Stimulated activated CD8-positive, alpha-beta memory T cell treated with anti-CD3 and anti-CD28 coated beads, Interleukin-7, amount 100 ng/mL, for 4 hours (primary cell): ENCODE measurements at places on chromosomes 2 and 18.

GRCh38 chr2:176589287-176589686, 320.0 kb downstream of the MTX2 start:
- no peak for DNase-seq

DNA sequence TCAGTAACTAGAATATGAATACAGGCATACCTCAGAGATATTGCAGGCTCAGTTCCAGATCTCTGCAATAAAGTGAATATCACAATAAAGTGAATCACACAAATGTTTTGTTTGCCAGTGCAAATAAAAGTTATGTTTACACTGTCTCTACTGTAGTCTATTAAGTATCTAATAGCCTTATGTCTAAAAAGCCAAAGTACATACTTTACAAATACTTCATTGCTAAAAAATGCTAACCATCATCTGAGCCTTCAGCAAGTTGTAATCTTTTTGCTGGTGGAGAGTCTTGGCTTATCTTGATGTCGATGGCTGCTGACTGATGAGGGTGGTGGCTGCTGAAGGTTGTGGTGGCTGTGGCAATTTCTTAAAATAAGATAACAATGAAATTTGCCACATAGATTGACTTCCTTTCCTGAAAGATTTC, 159.4 kb downstream of the MYO1B start:
- DNase-seq, result no peak

- DNase-seq, result no peak
These were observed 97.9 kb upstream of the SERTAD2 start for GRCh38 chr2:64751286-64752260.

GRCh38 chr18:45084206-45084605, 403.5 kb downstream of the SETBP1 start:
- no peak for DNase-seq

DNA sequence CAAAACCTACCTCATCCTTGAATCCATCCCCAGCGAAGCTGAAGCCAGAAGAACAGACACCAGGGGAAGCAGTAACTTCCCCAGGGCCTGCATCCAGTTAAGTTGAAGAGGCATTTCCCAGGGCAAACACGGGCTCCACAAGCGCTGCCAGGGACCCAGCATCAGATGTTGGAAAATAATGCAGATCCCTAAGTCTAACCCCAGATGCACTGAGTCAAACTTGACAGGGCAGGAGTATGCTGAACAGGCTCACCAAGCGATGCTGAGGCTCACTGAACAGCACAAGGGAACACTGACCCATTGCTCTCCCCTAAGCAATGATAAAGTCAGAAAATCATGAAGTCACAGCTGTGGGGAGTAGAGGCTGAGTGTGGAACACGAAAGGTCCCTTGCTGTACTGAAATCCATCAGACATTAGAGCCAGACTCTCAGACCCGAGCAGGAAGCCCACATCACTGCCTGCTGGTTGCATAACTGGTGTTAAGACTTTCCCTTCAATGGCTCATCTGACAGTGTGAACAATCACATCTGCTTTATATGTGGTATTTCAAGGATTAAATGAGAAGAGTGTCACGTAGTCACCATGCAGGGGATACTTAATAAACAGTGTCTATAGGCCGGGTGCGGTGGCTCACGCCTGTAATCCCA, 36.2 kb downstream of the TNS1 start:
- DNase-seq, result no peak

DNA sequence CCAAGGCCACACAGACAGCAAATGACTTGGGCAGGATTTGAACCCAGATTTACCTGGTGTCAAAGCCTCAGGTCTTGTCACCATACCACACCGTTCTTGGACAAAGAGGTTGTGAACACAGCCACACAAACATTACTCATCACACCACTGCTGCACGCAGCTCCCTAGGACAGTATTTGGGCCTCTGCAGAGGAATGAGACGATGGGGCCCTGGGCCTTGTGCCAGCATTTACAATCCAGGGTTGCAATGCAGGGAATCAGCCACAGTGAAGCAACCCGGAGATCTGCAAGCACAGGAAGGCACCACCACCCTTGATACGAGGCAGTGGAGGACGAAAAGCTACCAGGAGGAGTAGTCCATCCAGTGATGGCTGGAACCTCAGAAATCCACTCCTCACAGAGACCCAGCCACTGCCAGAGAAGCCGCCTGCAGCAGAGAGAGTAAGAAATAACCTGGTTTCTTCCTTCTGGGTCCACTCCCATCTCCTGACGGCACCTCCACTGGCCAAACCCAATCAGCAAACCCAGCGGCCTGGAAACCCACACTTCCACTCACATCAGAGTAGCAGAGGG, 3.7 kb upstream of the MTCL1 start:
- DNase-seq, result no peak

DNA sequence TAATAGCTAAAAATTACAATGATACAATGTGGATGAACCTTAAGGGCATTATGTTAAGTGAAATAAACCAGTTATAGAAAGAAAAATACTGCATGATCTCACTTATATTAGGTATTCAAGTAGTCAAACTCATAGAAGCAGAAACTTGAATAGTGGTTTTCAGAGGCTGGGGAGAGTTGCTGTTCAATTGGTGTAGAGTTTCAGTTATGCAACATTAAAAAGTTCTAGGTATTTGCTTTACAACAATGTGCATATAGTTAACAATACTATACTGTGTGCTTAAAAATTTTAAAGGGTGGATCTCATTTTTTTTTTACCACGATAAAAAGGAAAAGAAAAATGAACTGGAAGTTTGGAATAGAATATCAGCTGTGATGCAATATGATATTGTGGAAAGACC, 479.1 kb downstream of the SPAG16 start:
- no peak for DNase-seq

- peak; percentile 78 for DNase-seq
These were observed 163.8 kb downstream of the FAM210A start for GRCh38 chr18:13562494-13563029.

DNA sequence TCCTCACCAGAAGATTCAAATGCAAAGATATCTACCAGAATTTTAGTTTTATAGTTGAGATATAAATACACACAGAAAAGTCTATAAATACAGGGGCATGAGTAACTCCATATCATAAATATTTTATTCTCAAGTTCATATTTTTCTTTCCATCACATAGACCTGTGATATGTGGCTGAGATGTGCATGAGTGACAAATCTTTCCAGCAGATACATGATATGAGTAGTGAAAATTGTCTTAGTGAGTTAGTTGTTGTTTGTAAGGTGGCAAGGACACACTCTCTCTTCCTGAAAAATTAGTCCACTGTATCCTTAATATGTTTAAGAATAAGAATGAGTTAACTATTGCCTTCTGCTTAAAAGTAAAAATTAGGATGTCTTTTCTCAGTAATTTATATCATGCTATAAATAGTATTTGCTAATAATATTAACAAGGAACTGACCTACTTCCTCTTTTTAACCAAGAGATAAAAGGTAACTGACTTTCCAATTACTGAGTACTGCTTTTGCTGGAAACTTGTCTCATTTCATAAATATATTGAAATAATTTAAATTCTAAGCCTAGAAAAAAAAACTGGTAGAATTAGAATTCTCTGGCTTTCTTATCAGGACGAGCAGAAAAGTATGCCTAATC, 85.2 kb upstream of the SESTD1 start:
- DNase-seq, result no peak

DNA sequence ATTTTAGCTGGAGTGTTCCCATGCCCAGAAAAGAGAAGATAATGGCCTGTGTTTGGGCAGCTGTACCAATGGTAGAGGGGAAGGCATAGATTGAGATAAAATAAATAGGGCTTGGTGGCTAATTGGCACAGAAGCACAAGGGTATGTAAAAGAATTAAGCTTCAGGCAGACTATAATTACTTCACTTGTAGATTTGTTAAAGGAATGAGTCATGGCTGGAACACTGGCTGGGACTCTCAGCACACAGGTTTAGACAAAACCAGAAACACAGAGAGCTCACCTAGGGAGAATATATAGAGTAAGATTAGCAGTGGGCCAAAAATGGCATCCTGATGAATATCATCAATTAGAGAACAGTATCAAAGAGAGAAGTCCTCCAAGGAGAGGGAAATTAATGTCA, 198.3 kb upstream of the FIGN start:
- DNase-seq, result no peak

DNA sequence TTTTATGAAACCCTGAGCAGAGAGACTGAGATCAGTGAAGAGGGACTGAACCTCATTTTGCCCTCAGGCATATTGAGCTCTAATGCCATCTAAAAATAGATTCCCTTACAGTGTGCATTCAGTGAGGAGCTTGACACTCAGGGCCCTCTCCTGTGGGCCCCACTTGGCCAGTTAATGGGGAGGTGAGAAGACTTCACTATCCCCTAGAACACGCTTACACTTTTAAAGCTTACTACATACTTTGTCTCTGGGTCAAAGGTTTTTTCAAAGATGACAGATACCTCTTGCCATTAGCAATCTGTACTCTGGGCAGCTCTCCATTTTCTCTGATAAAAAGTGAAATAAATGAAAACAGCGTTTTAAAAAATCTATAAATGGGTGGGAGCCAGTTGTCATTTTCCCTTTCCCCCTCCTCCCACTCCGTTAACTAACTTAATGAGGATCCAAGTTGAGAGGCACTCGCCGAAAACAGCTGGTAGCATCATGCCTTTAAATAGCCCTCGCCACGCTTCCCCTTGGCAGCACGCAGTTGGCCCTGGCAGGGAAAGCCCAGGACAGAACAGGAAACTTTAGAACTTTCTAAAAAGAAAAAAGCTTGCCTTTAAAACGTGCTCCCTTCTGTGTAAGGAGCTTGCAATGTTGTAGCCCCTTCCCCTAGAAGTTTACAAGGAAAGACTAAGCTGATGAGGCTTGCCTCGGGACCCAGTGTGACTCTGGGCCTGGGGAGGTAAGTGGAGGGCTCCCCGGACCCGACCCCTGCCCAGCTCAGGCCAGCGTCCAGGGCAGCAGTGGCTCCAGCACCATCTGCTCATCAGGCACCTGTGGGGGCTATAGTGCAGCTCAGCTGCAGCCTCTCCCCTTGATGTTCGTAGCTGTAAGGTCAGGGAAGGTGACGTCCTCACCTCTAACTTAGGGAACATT, 58.8 kb upstream of the FOSL2 start:
- no peak for DNase-seq

DNA sequence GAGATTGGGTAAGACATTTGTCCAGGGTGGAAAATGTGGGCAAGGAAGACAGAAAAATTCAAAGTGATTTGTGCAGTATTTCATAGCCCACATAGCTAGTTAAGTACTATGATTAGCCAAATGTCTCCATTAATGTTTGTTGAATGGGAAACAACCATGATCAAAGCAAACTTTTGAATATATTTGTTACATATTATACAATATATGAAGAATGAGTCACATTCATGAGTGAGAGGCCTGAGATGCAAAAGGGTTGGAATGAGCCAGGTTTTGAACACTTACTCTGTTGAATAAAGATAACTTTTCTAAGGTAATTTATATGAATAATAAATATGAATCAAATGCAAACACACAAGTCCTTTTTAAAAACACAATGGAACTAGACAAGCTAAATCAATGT, 984.5 kb upstream of the CDH2 start:
- no peak for DNase-seq

- DNase-seq, result no peak
These were observed 56.1 kb downstream of the BCL2 start for GRCh38 chr18:63263444-63263843.

GRCh38 chr18:45373286-45373880, 241.9 kb upstream of the SLC14A2 start:
- no peak for DNase-seq
